Epithelial cell of prostate (primary cell): ENCODE measurements at places on chromosomes 13 and 19.

DNA sequence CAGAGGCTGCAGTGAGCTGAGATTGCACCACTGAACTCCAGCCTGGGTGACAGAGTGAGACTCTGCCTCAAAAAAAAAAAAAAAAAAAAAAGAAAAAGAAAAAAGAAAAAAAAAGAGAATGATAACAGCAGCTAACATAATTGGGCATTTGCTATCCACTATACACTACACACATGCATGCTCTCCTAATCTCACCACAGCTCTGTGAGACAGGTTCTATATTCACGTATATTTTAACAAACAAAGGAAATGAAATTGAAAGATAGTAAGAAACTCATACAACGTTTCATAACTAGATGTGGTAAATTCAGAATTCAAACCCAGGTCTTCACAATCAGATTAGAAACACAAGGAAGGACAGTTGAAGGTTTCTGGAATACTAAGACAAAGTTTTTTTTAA is 265.7 kb downstream of the DIAPH3 start:
- DNase-seq = no peak

DNA sequence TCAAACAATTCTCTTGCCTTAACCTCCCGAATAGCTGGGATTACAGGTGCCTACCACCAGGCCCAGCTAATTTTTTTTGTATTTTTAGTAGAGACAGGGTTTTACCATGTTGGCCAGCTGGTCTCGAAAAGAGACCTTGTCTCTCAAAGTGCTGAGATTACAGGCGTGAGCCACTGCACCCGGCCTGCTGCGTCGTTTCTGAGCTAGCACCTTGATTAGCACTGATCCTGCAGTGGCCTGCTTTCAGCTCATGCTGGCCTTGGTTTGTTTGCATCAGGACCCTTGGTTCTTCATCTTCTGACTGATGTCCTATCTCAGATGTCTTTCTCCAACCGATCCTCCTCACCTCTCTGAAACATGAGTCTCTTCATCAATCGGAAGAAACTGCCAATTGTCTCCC is 4.9 kb upstream of the TFDP1 start:
- no peak for DNase-seq

DNA sequence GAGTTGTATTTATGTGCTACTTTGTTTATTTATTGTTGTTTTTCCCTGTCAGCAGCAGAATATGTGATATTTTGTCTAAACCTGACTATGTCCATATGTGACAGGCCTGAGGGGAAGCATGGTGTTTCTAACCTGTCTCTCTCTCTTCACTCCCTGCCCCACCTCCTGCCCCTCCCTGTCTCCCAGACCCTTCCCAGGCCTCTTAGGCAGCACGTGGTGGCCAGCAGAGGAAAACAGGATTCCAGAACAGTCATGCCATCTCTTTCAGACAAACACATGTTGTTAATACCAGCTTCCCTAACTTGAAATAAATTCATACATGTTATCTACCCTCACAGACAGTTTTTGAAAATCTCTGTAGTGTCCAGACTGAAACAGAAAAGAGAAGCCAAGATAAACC is 31.0 kb upstream of the ATP11A start:
- no peak for DNase-seq

DNA sequence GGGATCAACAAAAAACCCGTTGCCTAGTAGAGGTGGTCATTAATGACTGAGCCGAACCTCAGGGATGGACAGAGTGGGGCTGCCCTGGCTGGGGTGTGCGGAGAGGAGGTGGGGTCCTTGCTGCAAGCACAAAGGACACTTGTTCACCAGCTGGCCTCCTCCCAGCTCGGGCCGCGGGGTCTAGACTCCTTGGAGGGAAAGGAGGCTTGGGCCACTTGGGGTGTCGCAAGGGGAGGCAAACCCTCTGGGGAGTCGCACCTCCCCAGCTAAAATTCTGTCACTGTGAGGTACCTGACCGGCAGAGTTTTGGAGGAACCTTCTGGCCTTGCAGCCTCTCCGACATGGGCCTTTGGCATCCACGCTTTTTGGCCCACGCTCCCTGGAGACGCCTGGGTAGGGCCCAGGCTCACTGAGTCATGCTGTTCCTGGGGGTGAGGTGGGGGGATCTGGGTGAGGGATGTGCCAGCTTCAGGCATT is 8.2 kb downstream of the KLHL26 start:
- no peak for DNase-seq

DNA sequence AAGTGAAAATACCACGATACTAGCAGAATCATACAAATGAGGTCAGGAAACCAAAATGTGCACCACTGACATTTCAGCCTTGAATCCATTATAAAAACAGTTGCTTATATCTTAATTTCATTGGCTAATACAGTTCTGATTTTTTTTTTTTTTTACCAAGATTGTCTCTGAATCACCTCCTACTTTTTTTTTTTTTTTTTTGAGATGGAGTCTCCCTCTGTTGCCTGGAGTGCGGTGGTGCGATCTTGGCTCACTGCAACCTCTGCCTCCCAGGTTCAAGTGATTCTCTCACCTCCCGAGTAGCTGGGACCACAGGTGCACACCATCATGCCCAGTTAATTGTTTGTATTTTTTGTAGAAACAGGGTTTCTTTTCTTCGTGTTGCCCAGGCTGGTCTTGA is 270.2 kb downstream of the LMO7 start:
- no peak for DNase-seq

- DNase-seq = no peak
Observed at GRCh38 chr13:111971891-111972780, 94.8 kb upstream of the SOX1 start.

DNA sequence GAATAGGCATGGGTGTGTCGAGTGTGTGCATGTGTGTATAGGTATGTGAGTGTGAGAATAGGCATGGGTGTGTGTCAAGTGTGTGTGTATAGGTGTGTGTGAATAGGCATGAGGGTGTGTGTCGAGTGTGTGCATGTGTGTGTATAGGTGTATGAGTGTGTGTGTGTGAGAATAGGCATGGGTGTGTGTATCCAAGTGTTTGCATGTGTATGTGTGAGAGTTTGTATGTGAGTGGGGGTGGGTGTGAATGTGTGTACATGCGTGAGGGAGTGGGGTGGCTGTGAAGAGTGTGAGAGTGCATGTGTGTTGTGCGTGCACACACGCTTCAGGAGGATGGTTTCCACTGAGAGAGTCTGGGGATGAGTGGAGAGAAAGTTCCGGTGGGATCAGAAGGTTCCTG is 13.5 kb downstream of the EVI5L start:
- no peak for DNase-seq
